ENCODE measurements at places on chromosomes 3 and 15. TPM values are rescaled to one million over a fixed set of nuclear protein-coding genes. Genes with fewer than 3 reads are reported as not detected.

DNA sequence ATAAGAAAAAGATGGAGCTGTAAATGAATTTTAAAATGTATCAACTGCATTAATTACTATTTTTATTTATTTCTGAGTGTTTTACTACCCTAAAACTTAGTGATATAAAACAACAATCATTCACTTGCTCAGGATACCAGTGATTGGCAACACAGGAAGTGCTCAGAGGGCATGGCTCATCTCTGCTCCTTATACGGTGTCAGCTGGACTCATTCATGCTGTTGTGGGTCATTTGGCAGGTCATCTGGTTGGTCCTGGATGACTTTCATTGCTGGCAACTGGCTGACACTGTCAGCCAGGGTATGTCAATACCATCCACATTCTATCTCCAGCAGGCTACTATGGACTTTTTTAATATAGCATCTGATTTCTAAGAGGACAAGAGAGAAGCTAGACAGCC lies 689.6 kb upstream of the NECTIN3 start:
- DNase-seq: no peak
- H3K4me1 ChIP-seq: no peaks in the 10 kb centered on the region
- no peak overlapping the region for H3K4me3 ChIP-seq
- no peaks in the 10 kb centered on the region for H3K36me3 ChIP-seq
- H3K27ac ChIP-seq: no peak overlapping the region

Gene STT3B
- total RNA-seq: 91.7 TPM

Gene PIGZ
- total RNA-seq: 5.2 TPM

- H3K4me1 ChIP-seq: no peaks in the 10 kb centered on the region
- no peaks in the 10 kb centered on the region for H3K27me3 ChIP-seq
- peaks cover 3% of the 10 kb centered on the region for H3K36me3 ChIP-seq
- no peak for DNase-seq
Observed at GRCh38 chr15:101675796-101676582, 23.8 kb upstream of the TM2D3 start.

Gene CLEC3B
- total RNA-seq: 109 TPM

- H3K36me3 ChIP-seq: no peaks in the 10 kb centered on the region
- DNase-seq: no peak
- H3K4me1 ChIP-seq: no peaks in the 10 kb centered on the region
- no peak overlapping the region for H3K27ac ChIP-seq
Observed at GRCh38 chr15:77335298-77335697, 84.6 kb downstream of the PEAK1 start.

DNA sequence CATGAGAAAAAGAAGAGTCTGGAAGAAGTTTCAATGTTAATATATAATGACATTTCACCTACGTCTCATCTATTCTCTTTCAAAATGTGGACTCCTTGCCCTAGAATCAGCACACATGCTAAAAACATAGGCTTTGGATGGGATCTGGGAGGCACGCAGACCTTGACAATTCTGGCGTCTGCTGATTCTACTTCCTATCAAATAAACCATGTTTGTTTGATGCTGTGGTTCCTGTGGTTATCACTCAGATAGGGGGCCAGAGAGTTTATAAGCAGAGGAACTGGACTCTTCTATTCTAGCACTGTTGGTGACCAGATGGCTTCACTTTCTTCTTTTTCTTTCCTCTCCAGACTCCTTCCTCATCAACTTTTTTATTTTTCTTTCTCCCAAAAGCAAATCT lies 336.8 kb downstream of the DIPK2A start:
- H3K4me3 ChIP-seq: no peak overlapping the region
- no peak for DNase-seq
- H3K36me3 ChIP-seq: no peaks in the 10 kb centered on the region
- no peaks in the 10 kb centered on the region for H3K4me1 ChIP-seq
- no peak overlapping the region for H3K27ac ChIP-seq

DNA sequence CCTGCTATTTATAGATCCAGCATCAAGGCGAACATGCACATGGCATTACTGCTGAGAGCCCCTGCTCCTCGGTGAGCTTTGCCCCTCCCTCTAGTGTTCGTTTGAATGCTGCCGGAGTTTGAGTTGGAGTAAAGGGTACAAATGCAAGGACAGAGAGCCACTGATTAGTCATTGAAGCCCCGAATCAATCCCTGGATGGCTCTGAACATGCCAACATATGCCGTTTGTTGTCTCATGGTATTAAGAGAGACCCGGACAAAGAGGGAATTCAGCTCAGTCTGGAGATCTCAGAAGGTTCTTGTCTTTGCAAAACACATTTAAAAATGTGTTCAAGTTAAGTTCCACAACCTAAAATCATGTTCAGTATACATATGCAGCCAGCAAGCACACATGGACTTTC lies 789.2 kb upstream of the NR2F2 start:
- no peak overlapping the region for H3K4me3 ChIP-seq
- DNase-seq: no peak
- peaks cover 1% of the 10 kb centered on the region for H3K4me1 ChIP-seq
- H3K27me3 ChIP-seq: no peaks in the 10 kb centered on the region
- no peaks in the 10 kb centered on the region for H3K36me3 ChIP-seq

Gene ANKUB1
- total RNA-seq: not detected

Gene PRRT3
- 2.1 TPM for total RNA-seq

DNA sequence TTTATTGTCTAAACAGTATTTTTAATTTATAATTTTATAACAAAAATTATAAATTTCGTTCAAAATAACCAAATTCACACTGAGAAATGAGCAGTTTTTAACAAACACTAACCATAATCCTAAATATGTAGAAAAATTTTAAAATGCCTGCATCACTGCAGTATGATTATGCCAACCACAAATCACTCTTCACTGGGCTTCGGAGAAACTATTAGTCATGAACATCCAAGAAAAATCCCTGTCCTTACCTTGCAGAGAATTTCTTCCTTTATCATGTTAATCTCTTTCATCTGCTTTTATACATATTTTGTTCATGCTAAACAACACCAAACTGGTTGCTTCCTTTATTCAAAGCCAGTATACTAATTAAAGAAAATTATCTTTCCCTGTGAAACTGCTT lies 511.0 kb upstream of the ALCAM start:
- DNase-seq: no peak
- H3K27ac ChIP-seq: no peak overlapping the region
- no peak overlapping the region for H3K4me3 ChIP-seq
- no peaks in the 10 kb centered on the region for H3K36me3 ChIP-seq
- no peaks in the 10 kb centered on the region for H3K4me1 ChIP-seq
- H3K27me3 ChIP-seq: no peaks in the 10 kb centered on the region

GRCh38 chr15:64354688-64355344 lies 1.2 kb downstream of the CSNK1G1 start:
- peak overlapping the region; percentile 90 for H3K4me3 ChIP-seq
- DNase-seq: no peak
- H3K36me3 ChIP-seq: no peaks in the 10 kb centered on the region
- H3K27ac ChIP-seq: no peak overlapping the region

Gene CCR2
- 6.2 TPM for total RNA-seq

- H3K27me3 ChIP-seq: no peaks in the 10 kb centered on the region
- H3K27ac ChIP-seq: no peak overlapping the region
- peaks cover 9% of the 10 kb centered on the region for H3K4me1 ChIP-seq
- H3K4me3 ChIP-seq: no peak overlapping the region
Observed at GRCh38 chr15:48577469-48577868, 68.0 kb downstream of the FBN1 start.

DNA sequence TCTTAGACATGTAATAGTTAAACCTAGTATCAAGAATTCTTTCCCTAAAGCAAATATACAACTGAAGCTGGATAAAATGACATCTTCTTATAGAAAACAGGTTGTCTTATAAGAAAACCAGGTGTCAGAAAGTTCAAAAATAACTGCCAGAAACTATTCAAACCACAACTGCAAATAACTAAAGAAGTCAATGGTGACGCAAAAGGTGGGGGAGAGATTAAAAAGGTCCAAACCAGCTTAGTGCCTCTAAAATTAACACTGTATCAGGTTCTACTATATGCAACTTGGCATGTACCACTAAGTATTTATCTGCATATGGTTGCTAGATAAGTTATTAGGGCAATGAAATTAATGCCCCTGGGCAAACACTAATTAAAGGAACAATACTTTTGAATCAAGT lies 136.8 kb downstream of the TBL1XR1 start:
- no peak overlapping the region for H3K27ac ChIP-seq
- H3K4me1 ChIP-seq: no peaks in the 10 kb centered on the region
- H3K27me3 ChIP-seq: no peaks in the 10 kb centered on the region
- no peak overlapping the region for H3K4me3 ChIP-seq
- H3K36me3 ChIP-seq: no peaks in the 10 kb centered on the region
- no peak for DNase-seq

DNA sequence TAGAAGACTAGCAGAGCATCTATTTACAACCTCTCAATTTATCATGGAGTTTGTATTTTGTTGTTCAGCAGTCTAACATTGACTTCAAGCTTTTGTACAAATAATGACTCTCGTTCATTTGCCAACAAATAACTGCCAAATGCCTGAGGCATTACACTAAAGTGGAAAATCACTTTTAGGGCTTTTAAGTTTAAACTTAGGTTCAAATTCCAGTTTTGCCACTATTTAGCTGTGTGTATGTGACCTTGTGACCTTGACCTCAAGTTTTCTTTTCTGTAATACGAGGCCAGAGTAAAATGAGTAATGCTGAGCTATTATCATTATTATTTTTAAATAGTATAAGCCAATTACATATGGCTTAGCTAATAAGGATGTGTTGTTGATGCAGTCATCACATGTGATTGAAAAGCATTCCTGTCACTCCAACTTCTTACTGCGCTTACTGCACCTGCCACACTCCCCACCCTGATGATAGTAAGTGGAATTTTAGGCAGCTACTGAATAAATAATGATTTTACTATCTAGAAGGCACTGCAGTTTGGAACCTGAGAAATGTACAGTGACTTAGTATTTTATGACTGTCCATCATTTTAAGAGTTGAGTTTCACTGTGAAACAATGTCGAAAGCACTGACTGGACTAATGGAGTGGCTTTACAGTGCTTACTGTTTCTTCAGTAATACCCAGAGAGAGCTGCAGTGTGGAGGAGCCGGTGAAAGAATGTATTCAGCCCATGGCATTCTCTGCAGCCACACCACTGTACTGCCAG lies 16.3 kb downstream of the ARL8B start:
- no peaks in the 10 kb centered on the region for H3K27me3 ChIP-seq
- H3K27ac ChIP-seq: no peak overlapping the region
- H3K4me3 ChIP-seq: no peak overlapping the region

Gene RLBP1
- total RNA-seq: not detected

DNA sequence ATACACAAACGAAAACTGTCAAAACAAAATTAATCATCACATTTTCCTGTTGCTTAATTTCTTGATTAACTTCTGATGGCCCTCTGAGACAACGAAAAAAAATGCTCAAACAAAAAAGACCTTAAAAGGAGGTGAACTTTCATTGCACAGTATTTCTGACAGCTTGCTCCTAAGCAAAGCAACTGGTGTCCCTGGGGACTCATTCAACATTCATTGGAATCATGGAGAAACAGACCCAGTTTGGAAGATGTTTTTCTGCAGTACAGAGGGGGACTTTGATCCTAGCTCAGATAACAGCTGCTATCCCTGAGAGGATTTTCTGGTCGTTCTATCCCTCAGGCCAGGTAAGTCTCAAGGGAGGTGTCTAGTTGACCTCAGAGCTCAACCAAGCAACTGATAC lies 378.7 kb upstream of the ATP11B start:
- DNase-seq: no peak
- H3K4me1 ChIP-seq: no peaks in the 10 kb centered on the region
- H3K27me3 ChIP-seq: no peaks in the 10 kb centered on the region
- H3K4me3 ChIP-seq: no peak overlapping the region

- no peaks in the 10 kb centered on the region for H3K27me3 ChIP-seq
- no peaks in the 10 kb centered on the region for H3K36me3 ChIP-seq
- H3K4me3 ChIP-seq: no peak overlapping the region
- peaks cover 3% of the 10 kb centered on the region for H3K4me1 ChIP-seq
Observed at GRCh38 chr15:26661748-26662147, 111.1 kb downstream of the GABRB3 start.

DNA sequence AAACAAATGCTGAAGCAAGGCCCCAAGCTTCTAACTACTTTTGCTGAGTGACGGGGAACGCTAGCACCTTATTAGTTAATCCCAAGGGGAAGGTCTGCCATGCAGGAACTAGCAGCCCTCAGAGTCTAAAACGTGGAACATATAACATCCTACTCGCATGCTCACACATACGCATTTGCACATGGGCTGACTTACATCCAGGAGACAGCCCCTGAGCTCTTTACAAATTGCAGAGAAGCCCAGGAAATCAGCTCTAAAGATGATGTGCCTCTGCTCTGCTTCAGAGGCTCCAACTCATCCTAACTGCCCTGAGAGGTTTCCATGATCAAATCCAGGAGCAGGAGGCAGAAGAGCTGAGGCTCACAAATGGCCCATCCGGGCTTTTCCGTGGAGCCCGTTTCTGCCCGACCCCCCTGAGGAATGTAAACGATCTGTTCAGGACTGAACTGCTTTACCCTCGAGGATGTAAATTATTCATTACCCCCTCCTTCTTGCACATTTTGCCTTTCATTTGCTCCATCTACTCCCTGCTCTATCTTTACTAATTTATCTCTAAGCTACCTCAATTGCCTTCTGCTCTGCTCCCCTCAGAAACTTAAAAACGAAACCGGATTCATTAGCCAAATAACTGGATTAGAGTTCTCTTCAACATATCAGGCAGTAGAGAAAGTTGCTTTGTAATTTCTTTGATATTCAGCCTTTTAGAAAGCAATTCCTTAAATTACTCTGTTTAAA lies 141.9 kb upstream of the CCDC54 start:
- H3K27me3 ChIP-seq: no peaks in the 10 kb centered on the region
- peak overlapping the region; percentile 97 for H3K4me3 ChIP-seq
- no peaks in the 10 kb centered on the region for H3K4me1 ChIP-seq

Gene ATP8B4
- 43.9 TPM for total RNA-seq

Gene CELSR3
- 1.3 TPM for total RNA-seq

Gene CD96
- total RNA-seq: 4.8 TPM

DNA sequence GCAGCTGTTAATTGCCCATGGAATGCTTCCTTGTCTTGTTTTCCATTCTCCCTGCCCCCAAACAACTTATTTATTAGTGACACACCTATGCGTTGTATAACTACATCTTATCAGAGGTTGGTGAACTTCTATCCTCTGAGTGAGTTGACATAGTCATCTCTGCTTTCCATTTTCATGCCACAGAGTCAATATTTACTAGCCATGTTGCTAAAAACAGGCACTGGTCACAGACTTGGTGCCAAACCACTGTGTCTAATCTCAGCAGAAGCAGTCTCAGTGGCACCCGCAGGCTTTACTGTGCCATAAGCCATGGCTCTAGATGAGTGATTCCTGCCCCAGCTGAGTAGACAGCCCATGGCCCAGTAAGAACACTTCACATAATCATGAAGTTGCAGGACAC lies 26.5 kb downstream of the DAPK2 start:
- no peak overlapping the region for H3K4me3 ChIP-seq
- H3K27me3 ChIP-seq: no peaks in the 10 kb centered on the region
- H3K4me1 ChIP-seq: peaks cover 2% of the 10 kb centered on the region
- H3K27ac ChIP-seq: no peak overlapping the region

Gene DAZL
- total RNA-seq: not detected

- H3K36me3 ChIP-seq: no peaks in the 10 kb centered on the region
- no peak for DNase-seq
- no peak overlapping the region for H3K27ac ChIP-seq
- H3K4me1 ChIP-seq: no peaks in the 10 kb centered on the region
- H3K4me3 ChIP-seq: no peak overlapping the region
Observed at GRCh38 chr15:66622591-66623022, 56.8 kb upstream of the LCTL start.

DNA sequence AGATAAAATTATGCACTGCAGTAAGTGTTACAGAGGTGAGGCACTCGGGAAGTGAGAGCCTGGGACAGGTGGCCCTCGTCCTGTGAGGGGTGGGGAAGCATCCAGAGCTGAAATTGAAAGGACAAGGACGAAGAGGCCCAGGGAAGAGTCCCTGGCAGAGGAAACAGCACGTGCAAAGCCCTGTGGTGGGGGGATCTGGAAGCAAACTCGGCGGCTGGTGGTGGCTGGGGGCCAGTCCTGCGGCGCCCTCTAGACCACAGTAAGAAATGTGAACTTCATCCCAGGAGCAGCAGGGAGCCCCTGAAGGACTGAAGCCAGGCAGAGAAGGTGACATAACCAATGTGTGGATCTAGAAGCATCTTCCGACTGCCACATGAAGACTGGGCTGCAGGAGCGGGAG lies 42.8 kb downstream of the GRIP2 start:
- H3K36me3 ChIP-seq: no peaks in the 10 kb centered on the region
- no peaks in the 10 kb centered on the region for H3K4me1 ChIP-seq

Measured in aorta (tissue), 5 donors.